SW 1271 (cell line): ENCODE measurements at places on chromosomes 12 and 14.

DNA sequence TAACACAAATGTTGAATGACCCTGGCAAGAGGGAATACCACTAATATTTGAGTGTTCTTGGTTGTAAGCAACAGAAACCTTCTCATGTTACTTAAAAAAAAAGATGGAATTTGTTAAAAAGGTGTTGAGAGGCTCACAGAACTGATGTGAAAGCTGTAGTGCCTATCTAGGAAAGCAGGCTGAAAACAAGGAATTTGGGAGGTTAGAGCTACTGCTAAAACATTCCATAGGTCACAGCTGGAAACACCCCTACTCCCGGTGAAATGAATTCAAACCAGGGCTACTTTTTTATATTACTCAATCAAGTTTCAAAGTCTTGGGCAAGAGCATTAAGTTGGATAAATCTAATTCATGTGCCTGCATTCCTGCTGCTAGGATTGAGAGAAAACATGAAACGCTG lies 104.1 kb downstream of the SLC35F4 start:
- DNase-seq: no peak

DNA sequence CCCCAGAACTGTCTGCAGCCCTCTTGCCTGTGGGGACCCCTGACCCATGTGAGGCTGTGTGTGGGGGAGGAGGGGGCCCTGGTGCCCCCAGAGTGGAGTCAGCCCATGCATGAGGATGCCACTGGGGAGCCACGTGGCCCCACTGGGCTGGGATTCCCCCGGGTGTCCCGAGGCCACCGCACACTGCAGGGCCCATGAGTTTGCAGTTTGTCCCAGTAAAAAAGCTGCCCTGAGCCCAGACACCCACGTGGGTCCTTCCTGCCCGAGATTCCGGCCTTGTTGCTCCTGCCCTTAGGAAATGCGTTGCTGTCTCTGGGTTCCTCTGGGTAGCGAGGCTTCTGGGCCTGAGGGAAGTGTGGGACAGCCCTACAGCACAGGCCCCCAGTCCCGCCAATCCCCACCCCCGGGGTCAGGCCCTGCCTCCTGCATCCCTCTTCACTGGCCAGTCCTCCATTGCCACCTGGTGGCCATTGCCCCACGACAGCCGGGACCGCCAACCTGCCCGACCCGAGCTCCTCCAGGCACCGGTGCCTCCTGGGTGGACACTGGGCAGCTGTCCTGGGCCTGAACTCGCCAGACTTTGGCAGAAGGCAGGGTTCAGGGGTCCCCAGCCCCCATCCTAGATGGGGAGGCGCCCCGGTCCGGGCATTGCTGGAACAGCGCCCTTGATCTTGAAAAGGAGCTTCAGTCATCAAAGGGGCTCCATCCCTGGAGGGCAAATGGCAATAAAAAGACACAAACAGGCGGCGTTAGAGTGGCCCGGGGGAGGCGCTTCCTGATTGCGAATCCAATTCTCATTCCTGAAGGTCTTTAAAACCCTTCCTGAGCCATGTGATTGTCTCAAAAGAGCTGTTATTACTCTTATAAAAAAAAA lies 15.6 kb upstream of the C14orf180 start:
- DNase-seq: peak; percentile 15

DNA sequence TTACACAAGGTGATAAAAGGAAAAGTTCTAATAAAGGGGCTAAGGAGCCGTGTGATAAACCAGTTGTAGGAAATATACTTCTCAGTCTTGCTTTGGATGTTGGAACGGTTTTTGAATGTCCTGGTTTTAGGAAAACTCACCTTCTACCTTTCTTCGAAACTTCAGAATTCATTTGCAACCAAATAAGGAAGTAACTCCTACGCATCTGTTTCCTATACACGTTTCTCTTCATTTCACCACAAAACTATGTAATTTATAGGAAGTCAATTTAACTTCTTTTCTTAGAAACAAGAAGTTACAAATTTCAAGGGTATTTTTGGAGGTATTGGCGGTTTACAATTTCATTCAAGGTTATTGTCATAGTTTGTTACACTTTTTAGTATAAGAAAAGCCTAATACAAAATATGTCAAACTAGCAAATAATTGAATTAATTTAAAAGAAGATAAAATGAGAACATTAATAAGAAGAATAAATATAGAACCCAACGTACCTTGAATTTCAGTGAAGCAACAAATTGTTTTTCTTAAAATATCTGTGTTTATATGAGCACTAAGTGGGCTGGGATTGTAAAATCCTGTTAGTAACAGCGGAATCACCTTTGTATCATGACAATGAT lies 33.2 kb upstream of the CD69 start:
- DNase-seq: no peak

GRCh38 chr12:103422746-103423515 lies 72.8 kb downstream of the C12orf42 start:
- no peak for DNase-seq

DNA sequence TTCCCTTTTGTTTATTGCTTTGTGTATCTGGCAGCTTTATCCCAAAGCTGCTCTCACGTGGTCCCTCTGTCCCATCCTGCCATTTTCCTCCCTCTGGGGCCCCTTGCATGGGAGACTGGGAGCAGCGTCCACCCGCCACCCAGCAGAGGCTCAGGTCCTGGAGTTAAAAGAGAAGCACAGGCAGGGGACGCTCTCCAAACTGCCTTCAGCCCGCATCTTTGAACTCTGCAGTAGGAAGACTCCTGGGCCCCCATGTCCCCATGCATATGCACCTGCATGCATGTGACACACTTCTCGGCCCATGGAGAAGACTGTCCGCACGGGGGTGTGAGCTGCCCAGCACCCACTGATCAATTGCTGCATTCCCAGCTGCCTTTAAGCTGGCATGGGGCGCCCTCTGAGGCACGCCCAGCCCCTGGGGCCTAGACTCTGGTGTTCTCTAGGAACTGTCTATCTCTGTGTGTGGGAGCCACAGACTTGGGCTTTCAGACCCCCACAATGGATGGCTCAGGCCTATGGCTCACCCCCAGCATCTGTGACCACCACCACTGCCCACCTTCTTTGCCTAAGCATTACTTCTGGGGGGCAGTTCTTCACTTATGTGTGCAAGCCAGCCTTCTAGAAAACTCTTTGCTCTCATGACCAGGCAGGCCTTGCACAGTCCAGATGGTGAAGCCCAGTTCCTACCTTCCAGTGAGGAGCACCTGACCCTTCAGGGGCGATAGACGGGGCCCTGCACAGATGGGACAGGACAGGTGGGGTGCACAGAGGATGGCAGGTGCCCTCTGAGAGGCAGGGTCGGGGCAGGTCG lies 96.1 kb upstream of the DIO3 start:
- DNase-seq: no peak
